HT1080 (cell line): ENCODE measurements at places on chromosomes 4 and X. TPM values are rescaled to one million over a fixed set of nuclear protein-coding genes. Genes with fewer than 3 reads are reported as not detected.

DNA sequence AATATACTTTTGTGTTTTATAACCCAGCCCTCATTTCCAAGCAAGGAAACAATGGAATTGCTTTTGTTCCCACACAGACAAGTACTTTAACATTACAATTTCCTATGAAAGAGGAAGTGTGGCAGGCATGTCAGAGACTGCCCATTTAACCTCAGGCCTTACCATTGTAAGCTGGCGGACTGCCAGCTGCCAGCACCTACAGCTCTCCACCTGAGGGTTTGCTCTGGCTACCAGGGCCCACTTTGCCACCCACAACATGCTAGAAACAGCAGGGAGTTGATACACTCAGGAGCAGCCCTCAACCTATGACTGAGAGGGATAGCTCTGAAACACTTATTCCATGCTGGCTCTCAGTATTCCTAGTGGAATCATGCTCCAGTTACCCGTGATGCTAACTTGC lies 152.3 kb upstream of the PRDX4 start:
- no peak for DNase-seq

DNA sequence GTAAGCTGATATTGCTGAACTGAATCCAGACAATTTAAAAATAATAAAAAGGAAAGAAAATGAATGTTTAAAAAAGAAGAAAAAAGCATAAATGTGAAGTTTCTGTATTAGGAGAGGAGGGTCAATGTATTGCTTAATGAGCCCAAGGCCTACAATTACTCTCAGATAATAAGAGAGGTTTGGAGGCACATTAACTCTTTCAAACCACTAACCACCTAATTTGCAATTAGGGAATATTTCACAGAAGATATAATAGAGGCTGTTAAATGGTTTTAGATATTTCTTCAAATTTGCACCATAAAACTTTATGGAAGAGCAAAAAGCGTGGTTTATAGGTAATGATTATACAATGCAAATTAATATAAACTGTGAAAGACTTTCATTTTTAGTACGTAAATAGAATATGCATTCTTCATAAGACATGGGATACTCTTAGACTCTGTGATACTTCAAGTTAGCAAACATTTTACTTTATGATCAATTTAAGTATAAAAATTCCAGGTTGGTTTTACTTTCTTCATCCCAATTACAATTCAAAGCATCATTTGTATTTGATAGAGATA lies 364.2 kb upstream of the GALNTL6 start:
- DNase-seq, result no peak

DNA sequence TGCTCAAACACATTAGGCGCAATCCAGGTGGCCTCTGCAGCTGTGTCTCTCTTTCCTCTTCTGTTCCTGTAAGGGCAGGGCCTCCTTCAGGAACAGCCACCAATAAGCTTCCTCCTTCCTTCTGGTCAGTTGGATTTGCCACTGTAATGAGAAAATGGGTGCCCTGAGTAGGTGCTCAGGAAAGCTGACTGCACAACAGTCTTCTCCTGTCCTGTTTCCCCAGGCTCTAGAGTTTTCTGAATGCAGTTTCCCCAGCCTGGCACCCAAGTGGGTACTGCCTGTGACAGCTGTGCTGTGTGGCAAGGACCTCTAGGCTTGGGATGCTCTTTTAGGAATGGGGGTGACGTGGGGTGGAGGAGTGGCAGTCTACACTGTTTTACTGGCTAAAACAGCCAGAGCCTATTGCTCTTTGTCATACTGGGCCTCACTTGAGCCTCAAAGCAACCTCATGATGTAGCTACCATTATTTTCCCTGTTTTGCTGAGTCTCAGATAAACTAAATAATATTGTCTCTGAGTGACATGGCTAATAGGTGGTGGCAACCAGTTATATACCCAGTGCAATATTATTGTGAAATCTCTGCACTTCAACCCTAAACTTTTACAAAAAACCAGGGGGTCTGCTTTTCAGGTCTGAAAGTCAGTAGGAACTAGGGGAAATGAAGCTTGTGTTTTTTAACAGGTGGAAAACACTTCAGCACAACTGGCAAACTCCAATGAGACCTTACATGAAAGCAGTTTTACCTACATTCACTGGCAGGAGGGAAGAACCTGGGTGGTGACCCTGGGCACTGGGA lies 1.2 kb downstream of the CXCL2 start:
- no peak for DNase-seq

Gene OTUD6A
- total RNA-seq, result not detected in 2 replicates

DNA sequence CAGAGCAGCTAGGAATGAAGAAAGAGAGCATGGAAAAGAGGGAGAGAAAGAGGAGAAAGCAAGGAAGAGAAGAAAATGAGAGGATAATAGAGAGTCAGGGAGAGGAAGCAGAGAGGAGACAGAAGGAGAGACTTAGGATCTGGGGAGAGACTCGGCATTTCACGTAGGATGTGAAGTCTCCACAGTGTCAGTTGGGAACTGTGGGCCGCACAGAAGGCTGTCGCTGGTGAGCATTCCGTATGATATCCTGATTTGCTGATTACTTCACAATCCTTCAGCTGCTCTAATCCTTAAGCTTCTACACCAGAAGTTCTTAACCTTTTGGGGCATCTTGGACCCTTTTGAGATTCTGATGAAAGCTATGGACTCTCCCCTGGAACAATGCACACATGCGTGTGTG lies 14.0 kb downstream of the NLGN3 start:
- no peak for DNase-seq

- no peak for DNase-seq
These were observed 383.0 kb upstream of the GALNT7 start for GRCh38 chr4:172785613-172786012.

Gene RTL9
- total RNA-seq, result 0.20 and 0.26 TPM in 2 replicates

DNA sequence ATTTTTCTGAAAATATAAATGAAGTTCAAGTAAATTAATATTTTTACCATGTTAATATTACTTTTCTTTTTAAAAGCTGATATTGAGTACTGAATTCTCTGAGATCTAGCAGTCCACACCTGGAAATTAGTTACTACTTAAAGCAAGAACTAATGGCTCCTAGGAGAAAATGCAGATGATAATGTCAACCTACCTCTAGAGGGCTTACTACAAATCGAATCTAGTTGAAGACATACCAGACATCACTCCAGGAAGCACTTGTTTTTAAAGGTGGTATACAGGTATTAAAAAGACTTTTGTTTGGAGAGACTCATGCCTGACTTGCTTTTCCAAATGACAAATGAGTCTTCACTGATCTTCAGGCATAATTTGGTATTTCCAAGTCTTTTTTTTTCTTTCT lies 516.4 kb upstream of the BOD1L1 start:
- DNase-seq, result no peak

GRCh38 chr4:2944091-2944482 lies 19.1 kb downstream of the NOP14 start:
- DNase-seq, result no peak

Gene SERPINA7
- not detected in 2 replicates for total RNA-seq

GRCh38 chr4:151801547-151802516 lies 41.0 kb upstream of the GATB start:
- DNase-seq, result peak; percentile 41

Gene TIGD4
- total RNA-seq, result 0.03 and 0.35 TPM in 2 replicates

Gene PDHA1
- 114 and 153 TPM in 2 replicates for total RNA-seq

DNA sequence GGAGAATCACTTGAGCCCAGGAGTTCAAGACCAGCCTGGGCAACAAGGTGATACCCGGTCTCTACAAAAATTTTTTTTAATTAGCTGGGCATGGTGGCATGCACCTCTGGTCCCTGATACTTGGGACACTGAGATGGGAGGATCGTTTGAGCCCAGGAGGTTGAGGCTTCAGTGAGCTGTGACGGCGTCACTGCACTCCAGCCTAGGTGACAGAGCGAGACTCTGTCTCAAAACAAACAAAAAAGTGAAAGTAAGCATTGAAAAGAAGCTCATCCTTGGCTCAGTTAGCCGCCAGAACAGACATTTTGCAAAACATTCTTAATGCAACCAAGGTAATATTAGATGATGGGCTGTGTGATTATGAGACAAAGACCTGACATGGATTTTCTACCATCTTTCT lies 223.3 kb upstream of the VCX3A start:
- DNase-seq, result no peak

DNA sequence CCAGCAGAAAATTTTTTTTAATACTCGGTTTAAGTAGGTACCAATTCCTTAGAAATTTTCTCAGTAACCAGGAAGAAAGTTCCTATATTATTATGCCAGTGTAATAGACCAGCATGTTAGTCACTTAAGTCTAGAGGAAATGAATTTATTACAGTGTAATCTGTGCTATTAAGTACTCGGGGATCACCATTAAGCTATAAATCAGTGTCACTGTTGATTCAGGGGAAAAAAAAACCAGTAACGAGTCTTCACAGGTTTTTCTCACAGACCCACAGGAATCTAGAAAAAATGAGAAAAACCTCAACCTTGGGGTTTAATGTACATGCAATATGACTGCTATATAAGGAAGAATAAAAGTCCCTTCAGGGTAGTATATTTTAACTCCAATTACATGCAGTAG lies 138.3 kb upstream of the IL1RAPL2 start:
- no peak for DNase-seq

DNA sequence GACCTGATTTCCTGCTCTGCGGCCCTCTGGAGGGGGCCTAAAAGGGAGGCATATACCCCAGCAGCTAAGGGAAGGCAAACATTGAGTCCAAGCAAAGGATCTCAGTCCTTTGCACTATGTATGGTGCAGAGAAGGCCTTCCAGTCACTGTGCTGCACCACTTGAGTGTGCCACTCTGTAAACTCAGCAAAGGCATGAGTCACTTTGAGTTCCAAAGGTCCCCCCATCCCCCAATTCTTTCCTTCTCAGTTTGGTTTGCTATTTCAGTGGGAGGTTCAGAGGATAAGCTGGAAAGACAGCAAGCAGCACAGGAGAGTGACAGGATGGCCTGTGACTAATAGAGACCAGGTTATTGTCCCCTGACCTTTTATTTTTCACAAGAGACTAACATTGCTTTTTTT lies 131.3 kb downstream of the FHDC1 start:
- DNase-seq, result peak; percentile 76

Gene LINC00632
- total RNA-seq, result 0.63 and 2.1 TPM in 2 replicates

DNA sequence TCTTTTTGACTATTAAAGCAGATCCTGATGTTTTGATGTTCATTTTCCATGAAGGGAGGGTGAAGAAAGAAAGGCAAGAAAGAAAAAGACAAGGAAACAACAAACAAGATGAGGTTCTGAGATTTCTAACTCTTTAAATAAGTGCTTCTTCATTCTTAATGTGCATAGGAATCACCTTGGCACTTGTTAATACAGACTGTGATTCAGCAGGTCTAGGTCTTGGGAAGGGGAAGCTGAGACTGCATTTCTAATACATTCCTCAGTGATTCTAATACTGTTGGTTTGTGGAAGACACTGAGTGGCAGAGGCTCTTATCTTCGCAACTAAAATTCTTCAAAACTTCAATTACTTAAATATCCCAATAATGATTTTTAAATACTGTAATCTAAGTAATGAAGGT lies 95.2 kb upstream of the NAP1L5 start:
- no peak for DNase-seq

DNA sequence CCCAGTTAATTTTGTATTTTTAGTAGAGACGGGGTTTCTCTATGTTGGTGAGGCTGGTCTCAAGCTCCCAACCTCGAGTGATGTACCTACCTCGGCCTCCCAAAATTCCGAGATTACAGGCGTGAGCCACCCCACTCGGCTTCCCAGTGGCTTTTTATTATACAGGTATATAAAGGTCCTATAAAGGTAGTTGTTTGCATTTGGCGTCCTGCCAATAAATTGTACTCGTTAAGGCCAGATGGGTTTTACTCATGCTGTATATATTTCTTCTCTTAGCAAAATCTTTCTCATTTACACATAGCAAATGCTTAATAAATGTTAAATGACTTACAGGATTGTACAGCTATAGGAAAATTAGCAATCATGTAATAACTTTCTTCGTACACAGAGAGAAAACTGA lies 6.9 kb downstream of the SHROOM3 start:
- DNase-seq, result no peak

- DNase-seq, result no peak
These were observed 32.4 kb downstream of the OCRL start for GRCh38 chrX:129572422-129572821.

- peak; percentile 84 for DNase-seq
These were observed 70.1 kb upstream of the CBR4 start for GRCh38 chr4:169079942-169080827.

DNA sequence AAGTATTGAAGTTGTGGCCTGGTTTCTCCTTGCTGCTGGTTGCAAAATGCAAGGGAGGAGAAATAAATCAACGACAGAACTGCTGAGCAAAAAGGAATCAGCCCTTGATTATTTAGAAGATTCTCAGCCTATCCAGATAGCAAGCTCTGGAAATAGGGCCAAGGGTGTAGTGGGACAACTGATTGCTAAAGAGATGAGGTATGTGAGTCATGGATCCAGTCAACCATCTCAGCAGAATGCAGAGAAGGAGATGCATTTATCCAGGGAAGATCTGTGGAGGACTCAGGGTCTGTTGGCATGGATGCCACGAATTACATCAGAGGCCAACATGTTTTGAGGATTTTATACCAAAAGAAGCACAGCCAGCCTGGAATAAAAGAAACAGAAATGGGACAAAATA lies 36.7 kb downstream of the FOXR2 start:
- no peak for DNase-seq

DNA sequence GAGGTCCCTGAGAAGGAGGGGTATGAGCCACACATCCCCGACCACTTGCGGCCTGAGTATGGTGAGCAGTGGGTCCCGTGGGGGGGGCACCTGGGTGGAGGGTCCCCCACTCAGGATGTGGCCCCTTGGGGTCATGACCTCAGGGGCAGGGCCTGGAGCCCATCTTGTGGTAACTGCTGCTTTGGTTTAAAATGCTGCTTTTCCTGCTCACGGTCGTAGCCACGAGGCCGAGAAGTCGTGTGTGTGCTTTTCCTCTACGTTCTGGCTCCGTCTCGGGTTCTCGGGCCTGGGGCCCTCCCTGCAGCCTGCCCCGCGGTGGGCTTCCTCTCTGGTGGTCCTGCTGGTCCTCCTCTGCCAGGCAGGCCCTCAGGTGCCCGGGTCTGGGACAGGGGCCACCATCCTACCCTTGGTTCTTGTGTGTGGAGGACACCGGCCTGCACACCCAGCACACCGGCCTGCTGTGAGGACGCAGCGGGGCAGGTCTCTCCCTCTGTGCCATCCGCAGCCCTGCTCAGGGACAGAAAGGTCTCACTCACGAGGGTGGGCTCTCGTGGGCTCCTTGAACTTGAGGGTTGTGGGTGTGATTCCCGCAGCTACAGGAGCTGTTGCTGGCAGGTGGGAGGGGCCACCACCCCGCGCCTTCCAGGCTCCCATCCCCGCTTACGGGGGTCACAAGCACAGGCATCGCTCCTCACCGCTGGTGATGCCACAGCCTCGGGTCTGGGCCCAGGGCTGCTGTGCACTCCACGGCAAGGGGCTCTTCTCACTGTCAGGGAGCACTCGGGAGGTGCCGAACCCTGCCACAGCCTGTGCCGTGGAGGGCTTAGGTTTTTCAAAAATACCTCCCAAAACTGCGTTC lies 19.6 kb downstream of the UVSSA start:
- DNase-seq, result no peak

DNA sequence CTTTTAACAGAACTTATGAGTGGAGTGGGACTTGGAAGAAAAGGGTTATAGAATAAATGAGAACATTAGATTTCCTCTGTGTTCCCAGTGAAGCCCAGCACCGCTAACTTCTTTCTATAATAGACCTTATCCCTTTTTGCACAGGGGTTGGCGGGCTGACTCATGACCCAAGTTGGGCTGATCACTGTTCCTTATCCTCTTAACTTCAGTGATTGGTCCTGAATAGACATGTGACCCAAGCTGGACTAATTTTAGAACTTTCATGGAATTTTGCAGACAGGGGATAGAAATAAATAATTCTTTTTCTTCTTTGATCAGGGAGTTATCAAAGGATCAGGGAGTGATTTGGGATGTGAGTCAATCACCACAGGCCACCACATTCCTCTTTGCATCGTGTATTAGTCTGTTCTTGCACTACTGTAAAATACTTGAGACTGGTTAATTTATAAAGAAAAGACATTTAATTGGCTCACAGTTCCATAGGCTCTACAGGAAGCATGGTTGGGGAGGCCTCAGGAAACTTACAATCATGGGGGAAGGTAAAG lies 75.9 kb downstream of the UCHL1 start:
- DNase-seq, result peak; percentile 35
